ENCODE measurements at places on chromosomes 7 and 10.

GRCh38 chr10:73655990-73656298, at the start of gene SYNPO2L:
TSS of gene SYNPO2L (minus strand) at chr10:73656029. CDS start at chr10:73655922, 107 bp downstream.
- DNase-seq = no peak

GRCh38 chr10:129193148-129193547, 273.9 kb upstream of the MGMT start:
- DNase-seq = no peak

- DNase-seq = peak; percentile 98
Observed at GRCh38 chr7:138002096-138002827, 376 bp upstream of the CREB3L2 start.

- no peak for DNase-seq
Observed at GRCh38 chr7:116970238-116970910, 17.1 kb downstream of the ST7 start.

- DNase-seq = no peak
Observed at GRCh38 chr10:100656454-100656853, 88.9 kb upstream of the PAX2 start.

- DNase-seq = no peak
Observed at GRCh38 chr7:6393667-6394056, 54.1 kb downstream of the DAGLB start.

DNA sequence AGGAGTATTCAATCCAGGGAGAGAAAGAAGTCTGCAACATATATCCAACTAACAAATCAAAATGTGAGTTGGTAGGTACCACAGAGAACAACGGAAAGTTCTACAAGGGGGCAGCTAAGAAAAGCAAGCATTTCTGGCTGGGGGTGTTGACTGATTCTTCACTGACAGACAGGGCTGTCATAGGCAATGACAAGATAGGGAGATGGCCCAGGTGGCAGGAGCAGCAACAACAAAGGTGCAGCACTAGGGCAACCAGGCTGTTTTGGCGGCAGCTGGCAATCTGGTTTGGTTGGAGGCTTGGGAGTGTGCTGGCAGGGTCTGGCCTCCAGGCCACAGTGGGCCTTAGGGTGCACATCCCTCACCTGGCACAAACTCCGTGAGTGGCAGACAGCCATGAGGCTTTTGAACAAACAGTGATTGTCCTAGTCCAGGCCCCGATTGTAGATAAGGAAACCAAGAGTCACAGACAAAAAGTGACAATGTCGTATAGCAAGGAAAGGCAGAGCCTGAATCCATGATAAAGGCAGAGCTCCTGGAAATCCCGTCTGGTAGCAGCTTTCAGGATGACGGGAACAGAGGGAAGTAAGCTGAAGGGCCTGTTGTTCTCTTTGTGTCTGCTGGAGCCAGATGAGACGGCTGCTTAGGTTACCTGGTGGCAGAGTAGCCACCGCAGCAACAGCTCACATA, 28.4 kb downstream of the DPCD start:
- DNase-seq = no peak

- DNase-seq = no peak
Observed at GRCh38 chr10:124659380-124659779, 84.8 kb downstream of the FAM53B start.

DNA sequence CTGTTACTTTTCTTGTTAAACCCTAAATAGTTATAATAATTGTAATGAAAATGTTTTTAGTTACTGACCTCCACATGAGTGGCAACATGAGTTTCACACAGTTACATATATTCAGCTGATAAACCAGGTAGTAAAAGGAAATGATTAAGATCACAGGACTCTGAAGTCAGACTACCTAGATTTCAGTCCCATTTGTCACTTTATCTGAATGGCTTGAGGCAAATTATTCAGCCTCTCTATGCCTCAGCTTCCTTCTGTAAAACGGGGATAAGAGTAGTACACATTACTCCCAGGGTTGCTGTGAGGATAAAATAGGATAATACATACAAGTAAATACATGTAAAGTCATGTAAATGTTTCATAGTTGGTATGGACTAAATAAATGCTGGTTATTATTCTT, 254.3 kb upstream of the LRRTM3 start:
- no peak for DNase-seq

GRCh38 chr7:16940776-16941175, 59.0 kb upstream of the AGR3 start:
- no peak for DNase-seq

GRCh38 chr10:113442336-113442735, 110.5 kb upstream of the HABP2 start:
- no peak for DNase-seq

- DNase-seq = no peak
Observed at GRCh38 chr7:159177284-159177953, 32.8 kb upstream of the VIPR2 start.

- no peak for DNase-seq
Observed at GRCh38 chr10:86730227-86730626, 26.2 kb upstream of the BMPR1A start.

- DNase-seq = no peak
Observed at GRCh38 chr10:107477266-107477665, 312.8 kb upstream of the SORCS1 start.

DNA sequence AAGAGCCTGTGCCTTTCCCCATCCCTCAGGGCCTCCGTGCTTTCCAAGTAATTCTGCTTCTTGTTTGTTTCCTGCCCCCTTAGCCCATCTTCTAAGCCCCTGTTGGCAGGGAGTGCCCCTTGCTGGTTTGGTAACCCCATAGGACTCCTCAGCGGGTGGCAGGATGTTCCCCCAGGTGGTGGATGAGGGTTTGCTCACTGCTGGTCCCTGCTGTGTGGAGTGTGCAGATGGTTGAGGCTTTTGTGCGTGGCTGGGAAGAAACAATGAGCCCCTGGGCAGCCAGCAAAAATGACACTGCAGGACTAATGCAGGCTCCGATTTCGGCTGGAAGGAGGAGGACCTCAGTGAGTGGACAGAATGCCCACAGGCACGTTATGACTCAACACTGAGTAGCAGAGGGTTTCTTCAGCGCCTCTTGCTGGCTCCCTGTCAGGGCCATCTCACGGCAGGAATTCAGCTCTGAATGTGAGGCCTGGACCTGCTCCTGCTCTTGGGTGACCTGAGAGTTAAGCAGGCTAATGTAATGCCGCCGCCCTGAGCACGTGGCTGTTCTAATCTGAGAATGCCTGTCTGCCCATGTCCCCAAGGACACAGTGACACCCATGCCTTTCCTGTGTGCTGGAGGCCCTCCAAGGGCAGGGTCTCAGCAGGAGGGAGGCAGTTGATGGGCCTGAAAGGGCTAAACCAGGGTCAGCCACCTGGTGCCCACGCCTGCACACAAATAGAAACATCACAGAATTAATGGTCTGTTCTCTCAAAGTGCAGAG, 16.6 kb downstream of the BAG3 start:
- no peak for DNase-seq

DNA sequence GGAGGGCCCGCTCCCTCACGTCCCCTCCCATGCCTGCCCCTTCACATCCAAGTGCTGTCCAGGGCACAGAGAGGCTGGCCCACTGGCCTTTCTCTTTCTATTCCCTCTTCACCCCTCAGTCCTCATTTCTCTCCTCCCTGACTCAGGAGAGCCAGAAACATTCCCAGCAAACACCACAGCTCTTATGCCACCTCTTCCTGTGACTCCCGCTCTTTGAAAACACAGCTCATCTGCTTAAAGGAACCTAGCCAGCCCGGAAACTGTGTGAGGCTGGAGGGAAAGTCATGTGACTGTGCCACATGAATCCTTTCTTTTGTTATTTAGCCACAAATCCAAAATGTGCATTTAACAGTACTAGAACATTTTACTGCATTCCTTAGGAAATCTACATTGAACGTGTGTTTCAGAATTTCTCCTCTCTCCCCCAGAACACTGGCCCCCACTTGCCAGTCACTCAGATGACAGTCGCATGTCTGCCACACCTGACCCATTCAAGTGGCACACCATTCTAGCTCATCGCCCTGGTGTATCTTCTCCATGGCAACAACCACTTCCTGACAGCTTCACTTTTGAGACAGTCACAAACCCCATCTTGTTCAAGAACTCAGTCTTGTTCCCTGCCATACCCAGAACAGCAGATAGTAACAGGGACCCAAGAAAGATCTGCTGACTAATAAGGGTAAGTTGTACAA, 42.8 kb downstream of the GRB10 start:
- DNase-seq = no peak

DNA sequence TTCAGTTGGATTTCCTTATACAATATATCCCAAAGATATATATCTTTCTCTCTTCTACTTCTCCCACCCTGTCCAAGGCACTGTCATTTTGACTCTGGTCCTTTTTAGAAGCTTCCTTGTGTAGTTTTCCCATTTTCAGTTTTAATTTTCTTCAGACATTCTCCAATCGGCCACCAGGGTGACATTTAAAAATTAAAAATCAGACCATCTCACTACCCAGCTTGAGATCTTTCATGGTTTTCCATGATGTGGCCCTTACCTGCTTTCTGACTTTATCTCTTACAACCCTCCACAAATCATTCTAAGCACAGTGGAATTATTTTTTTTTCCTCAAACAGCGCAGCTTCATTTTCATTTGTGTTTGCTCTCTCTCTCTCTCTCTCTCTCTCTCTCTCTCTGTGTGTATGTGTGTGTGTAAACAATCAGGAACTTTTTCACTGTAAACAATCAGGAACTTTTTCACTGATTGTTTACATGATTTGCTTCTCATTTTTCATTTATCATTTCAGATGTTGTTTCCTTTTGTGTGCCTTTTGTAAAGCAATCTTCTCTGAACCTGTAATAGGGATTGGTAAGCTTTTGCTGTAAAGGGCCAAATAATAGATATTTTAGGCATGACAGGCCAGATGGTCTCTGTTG, 348.9 kb downstream of the ATRNL1 start:
- DNase-seq = no peak

GRCh38 chr10:97184971-97185325, 811 bp downstream of the SLIT1 start:
- DNase-seq = no peak

- no peak for DNase-seq
Observed at GRCh38 chr7:16874066-16874465, 7.7 kb downstream of the AGR3 start.

DNA sequence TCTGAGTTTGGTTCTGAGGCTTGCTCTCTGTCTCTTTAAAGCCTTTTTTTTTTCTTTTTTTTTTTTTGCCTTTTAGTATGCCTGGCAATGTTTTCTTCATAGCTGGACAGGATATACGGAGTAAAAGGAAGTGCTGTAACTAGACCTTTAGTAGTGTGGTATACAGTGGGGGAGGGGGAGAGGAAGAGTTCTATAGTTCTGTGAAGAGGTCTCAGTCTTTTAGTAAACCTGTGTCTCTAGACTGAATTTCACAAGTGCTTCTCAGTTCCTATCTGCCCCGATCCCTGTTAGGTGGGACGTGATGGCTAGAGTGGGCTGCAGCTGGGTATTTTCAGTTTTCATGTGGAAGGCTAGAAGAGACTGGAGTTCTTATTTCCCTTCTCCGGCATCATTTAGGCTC, 3.1 kb upstream of the ABCC2 start:
- no peak for DNase-seq

- DNase-seq = peak; percentile 28
Observed at GRCh38 chr10:48598243-48598935, 6.5 kb downstream of the ARHGAP22 start.

- DNase-seq = no peak
Observed at GRCh38 chr7:5695727-5696345, 85.6 kb downstream of the RNF216 start.

DNA sequence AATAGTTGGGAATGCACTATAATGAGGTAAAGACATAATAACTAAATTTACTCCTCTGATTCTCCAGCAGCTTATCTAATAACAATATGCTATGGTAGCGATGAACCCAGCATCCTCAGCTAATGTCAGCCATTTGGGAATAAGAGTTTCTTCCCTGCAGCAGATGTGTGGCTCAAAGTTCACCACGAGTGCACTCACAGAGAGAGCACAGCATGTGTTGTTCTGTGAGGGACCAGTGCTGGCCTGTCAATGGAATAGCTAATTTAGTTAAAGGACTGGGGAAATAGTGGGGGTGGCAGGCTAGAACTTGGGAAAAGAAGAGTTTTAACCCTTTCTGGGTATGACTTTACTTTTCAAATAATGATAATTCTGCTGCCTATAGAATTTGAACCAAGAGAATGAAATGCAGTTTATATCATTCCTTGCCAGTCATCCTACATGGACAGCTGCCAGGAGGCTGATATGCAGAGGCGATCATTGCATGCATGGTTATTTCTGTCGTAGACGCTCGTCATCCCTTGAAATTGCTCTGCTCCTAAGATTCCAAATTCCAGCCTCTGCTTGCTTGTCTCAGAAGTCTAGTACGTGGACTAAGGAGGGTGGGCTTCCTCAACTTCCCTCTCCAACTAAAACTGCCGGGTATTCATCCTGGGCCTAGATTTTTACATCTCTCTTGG, 355.6 kb downstream of the RNLS start:
- DNase-seq = no peak

DNA sequence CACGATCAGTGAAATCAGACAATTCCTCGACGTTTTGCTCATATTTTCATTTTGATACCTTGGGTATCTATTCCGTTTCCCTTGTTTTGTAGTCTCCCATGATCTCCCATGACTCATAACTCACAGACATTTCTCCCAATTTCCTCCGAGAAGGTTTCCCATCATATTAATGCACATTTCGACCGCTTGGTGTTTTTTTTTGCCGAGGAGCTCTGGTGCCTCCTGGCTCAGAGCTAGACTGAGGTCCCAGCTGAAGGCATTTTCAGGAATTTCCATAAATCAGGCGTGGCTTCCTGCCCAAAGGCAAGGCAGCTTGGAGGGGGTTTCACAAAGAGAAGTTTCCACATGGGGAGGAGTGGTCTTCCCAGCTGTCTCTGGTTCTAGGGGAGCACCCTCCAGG, 148.2 kb upstream of the TNS3 start:
- no peak for DNase-seq

GRCh38 chr10:45058580-45058979, 57.9 kb downstream of the ZNF22 start:
- no peak for DNase-seq

DNA sequence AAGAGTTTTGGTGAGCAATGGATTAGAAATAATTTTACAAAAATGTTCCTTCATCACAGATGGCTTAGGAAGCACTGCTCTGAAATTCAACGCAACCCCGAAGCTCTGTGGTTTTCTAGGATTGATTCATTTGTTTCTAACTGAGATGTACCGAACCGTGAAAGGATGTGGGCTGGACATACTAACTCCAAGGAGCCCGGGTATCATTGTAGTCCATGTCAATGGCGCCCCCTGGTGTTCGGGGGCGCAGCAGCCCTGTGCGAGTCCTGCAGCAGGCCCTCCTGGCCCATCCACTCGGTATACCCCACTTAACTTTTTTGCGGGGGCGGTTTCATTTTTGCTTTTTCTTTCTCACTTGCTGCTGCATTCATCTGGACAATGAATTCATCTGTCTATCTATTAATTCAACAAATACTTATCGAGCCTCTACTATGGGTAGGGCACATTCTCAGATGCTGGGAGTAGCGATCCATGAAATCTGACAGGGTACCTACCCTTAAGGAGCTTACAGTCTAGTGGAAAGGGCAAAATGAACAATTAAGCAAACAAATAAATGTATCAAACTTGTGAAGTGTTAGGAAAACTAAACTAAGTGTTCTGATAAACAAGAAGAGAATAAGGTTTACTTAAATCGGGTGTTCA, 25.2 kb upstream of the ITPRID1 start:
- DNase-seq = no peak

GRCh38 chr7:8135417-8135816, 126.5 kb downstream of the ICA1 start:
- DNase-seq = no peak

All from NCI-H1436 (cell line).